DMS153 (cell line): ENCODE measurements at places on chromosomes 6 and 20.

GRCh38 chr6:5761370-5761769, 245.4 kb downstream of the NRN1 start:
- no peak for DNase-seq

DNA sequence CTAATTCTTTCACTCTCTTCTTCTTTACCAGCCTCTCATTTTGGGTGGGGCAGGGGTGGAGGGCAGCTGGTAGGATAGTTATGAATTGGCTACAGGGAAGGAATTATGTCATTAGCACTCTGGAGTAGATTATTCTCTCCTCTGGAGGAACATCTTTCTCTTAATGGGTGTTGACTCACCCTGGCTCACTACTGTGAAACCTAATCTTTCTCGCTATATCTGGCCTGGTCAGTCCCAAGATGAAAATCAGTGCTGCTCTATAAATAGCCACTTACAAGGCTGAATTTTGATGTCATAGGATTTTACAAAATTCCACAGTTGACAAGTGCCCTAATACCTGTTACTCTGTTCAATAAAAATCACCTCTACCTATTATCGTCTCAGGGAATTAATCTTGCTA, 151.3 kb downstream of the COL9A1 start:
- no peak for DNase-seq

DNA sequence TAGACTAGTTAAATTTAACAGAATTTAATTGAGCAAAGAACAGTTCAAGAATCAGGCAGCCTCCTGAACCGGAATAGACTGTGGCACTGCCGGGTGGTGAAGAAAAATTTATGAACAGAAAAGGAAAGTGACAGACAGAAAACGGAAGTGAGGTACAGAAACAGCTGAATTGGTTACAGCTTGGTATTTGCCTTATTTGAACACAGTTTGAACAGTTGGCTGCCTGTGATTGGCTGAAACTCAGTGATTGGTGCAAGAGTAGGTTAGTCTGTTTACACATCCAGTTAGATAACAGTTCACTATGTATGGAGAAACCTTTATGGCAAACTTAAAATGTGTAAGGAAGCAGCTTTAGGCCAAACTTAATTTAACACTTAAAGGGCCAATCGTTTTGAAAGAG, 116.0 kb upstream of the CITED2 start:
- no peak for DNase-seq

DNA sequence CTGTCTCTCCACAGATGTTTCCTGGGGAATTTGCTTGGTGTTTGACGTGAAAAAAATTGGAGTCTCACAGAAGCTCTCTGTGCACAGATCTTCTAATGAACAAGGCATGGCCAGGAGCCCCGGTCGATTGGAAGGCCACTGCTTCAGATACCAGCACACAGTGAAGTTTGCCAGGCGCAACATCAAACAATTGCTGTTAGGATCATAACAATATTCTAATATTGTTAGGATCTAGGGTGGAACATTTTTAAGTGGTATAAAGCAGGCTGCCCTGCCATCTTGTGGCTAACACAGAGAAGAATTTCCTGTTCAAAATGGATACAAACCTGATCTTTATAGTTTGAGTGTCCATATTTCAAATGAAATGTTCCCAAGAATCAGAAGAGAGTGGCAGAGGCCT, 64.1 kb downstream of the C6orf118 start:
- no peak for DNase-seq
